EH (cell line): ENCODE measurements at places on chromosomes 2 and 18.
A peak's percentile ranks its signal among the peaks of the same experiment; 100 is the strongest.

GRCh38 chr2:86622519-86623042 is 1.1 kb downstream of the RNF103 start:
- DNase-seq, result peak; percentile 36

GRCh38 chr2:200944467-200945394 is 18.7 kb downstream of the ORC2 start:
- DNase-seq, result peak; percentile 90

DNA sequence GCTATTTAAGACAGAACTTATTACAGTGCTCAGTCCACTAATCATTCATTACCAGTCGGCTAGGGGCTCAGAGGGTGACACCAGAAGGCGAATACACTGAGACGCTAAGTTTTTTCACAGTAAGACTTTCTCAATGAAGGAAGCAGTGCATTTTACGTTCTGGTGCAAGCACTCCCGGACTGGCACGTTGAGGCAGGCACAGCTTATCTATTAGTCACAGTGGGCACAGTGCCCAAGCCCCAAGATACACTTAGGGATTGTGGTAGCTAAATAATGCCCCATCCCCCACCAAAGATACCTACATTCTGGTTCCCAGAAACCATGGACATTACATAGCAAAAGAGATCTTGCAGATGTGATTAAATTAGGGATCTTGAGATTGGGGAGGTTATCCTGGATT is 32.6 kb upstream of the BCL11A start:
- no peak for DNase-seq

DNA sequence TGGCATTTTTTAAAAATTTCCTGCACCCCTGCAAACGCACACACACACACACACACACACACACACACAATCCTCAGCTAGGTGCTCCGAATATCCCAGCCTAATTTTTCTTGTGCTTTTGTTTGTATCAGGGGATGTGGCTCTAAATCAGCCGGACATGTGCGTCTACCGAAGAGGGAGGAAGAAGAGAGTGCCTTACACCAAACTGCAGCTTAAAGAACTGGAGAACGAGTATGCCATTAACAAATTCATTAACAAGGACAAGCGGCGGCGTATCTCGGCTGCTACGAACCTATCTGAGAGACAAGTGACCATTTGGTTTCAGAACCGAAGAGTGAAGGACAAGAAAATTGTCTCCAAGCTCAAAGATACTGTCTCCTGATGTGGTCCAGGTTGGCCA is 1.8 kb downstream of the HOXD13 start:
- DNase-seq, result no peak

- no peak for DNase-seq
Measured at GRCh38 chr2:16664052-16664731, 1.4 kb downstream of the CYRIA start.
